ENCODE measurements at places on chromosomes 4 and X.

DNA sequence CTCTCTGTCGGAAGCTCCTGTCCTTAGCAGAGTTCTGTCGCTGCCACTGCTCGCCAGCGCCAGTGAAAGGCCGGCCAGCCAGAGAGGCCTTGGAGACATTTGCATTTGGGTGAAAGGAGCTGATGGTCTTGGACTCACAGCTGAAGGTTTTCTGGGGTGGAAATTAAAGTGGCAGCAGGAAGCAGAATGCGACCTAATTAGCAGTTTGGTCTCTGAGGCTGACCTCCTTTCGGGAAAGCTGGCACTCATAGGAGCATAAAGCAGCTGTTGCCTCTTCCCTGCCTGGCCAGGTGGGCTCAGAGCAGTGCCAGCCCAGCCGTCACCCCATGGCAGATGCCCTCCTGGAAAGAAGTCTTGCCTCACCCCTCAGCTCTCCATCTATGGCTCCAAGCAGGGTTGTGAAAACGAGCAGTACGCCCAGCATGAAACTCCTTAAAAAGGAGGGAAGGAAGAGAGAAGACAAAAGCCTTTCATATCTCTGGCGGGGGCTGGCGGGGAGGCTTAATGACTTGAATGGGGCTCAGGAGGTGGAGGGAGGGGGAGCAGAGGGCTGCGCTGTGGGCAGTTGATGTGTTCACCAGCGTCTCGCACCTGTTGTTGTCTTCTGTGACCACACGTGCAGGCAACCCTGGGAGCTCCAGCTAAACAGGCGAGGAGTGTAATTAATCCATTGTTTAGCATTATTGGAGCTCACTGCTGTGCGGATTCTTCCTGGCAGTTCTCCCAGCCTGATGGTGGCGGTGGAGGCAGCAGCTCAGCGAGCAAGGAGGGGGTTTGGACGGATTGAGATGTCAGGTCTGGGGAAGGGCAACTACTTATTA is 264.0 kb downstream of the MID1IP1 start:
- no peak for DNase-seq

GRCh38 chrX:7568130-7568529 is 274.8 kb upstream of the VCX start:
- no peak for DNase-seq

- no peak for DNase-seq
Observed at GRCh38 chrX:35919536-35920309, at the start of gene CFAP47. TSS of gene CFAP47 (plus strand) at chrX:35919734. CDS start at chrX:35919800, 66 bp downstream.

- DNase-seq, result no peak
Observed at GRCh38 chrX:14386981-14387380, 142.4 kb upstream of the GLRA2 start.

- DNase-seq, result no peak
Observed at GRCh38 chr4:138404251-138404650, 162.1 kb upstream of the SLC7A11 start.

All from fibroblast of upper back skin (primary cell).